ENCODE measurements at places on chromosomes 2 and 18.

DNA sequence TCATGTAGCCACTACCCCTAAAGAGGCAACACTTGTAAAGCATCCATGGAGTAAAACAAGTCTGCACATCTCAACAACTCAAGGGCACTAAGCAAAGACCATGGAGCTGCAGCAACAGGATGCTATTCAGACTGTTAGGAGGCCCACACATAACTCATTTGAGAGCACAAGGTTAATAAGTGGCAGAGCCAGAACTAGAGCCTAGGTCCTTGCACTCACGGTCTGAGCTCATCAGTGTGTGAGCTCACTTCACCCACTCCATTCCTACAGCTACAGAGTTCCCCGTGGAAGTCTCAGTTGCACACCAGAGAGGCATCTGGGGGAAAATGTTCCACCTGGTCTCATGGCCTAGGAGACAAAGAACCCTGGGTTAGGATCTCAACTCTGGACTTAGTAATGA is 35.0 kb downstream of the TTC32 start:
- no peak for DNase-seq

DNA sequence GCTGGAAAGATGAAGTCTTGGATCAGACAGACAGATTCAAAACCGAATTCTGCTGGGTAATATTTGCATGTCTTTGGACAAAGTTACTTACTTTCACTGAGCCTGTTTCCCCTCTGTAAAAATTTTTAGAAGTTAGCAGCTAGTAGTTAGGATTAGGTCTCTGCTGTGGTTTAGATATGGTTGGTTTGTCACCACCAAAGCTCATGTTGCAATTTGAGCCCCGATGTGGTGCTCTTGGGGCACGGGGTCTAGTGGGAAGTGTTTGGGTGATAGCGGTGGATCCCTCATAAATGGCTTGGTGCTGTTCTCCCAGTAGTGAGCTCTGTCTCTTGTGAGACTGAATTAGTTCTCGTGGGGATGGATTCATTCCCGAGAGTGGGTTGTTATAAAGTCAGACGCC is 38.9 kb upstream of the PNO1 start:
- no peak for DNase-seq

GRCh38 chr2:30105556-30105955 is 41.3 kb upstream of the YPEL5 start:
- no peak for DNase-seq

- peak; percentile 93 for DNase-seq
Observed at GRCh38 chr2:54570925-54571694, 115.0 kb downstream of the SPTBN1 start.

DNA sequence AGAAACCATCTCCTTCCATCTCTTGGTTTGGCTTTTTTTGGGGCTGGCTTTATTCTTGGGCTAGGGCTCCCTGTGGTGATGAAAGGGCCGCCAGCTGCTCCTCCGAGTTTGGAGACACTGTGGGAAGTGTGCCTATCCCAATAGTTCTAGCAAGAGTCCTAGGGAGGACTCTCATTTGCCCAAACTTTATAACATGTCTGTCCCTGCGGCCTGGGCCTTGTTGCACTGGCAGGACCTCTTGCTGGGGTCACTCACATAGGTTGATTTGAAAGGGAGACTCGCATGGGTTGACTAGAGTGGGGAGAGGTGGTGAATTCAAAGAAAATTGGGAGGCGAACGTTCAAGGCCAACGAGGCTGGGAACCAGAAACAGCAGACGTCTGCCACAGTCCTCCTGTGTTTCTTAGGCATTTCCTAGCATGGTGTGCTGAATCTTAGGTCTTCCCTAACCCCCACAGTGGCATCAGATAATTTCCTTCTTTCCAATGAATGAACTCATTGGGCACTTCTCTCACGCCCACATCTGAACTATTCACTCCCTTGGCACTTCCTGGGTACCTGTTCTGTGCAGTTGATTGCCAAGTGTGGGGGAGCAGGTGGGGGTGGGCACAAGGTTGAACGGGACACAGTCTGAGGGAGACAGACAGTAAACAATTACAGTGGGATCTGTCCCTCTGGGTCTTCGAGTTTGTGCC is 26.8 kb downstream of the NIFK start:
- DNase-seq = no peak

DNA sequence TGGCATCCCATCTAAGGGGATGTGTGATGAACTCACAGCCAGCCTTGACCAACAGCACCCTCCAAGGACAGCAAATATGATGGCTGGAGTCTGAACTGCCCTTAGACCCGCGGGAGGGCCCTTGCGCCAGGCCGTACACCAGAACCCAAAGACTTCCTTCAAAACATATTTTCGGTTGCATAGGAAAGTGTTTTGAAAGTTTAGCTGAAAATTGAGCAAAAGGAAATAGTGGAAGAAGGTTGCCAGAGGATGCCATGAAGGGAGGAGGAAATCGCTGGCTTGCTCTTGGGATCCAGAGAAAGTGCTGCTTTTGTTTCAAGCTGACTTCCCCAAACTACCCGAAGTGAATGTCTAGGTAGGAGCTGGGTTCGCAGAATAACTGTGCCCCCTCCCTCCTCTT is 61.3 kb downstream of the IL1R2 start:
- no peak for DNase-seq

GRCh38 chr2:219381448-219381847 is 6.3 kb downstream of the DNPEP start:
- DNase-seq = no peak

- peak; percentile 55 for DNase-seq
Observed at GRCh38 chr18:63138436-63139340, 180.9 kb downstream of the BCL2 start.

- DNase-seq = no peak
Observed at GRCh38 chr18:57084331-57085271, 62.3 kb upstream of the BOD1L2 start.

- peak; percentile 36 for DNase-seq
Observed at GRCh38 chr18:41745166-41746049, 209.6 kb upstream of the PIK3C3 start.

All from activated CD4-positive, alpha-beta memory T cell treated with anti-CD3 and anti-CD28 coated beads for 36 hours (primary cell).